ENCODE measurements at places on chromosomes 5 and 9. TPM values are rescaled to one million over a fixed set of nuclear protein-coding genes. Genes with fewer than 3 reads are reported as not detected.

GRCh38 chr5:133514456-133514855, 97.9 kb downstream of the FSTL4 start:
- H3K4me3 ChIP-seq: no peak overlapping the region
- no peaks in the 10 kb centered on the region for H3K36me3 ChIP-seq
- DNase-seq: no peak
- no peak overlapping the region for H3K27ac ChIP-seq
- H3K4me1 ChIP-seq: no peaks in the 10 kb centered on the region

The ADAMTS12 gene
- not detected for total RNA-seq

- no peaks in the 10 kb centered on the region for H3K4me1 ChIP-seq
- peaks cover 2% of the 10 kb centered on the region for H3K27me3 ChIP-seq
- no peak overlapping the region for H3K4me3 ChIP-seq
- no peaks in the 10 kb centered on the region for H3K36me3 ChIP-seq
Observed at GRCh38 chr5:96214442-96215197, 218.4 kb downstream of the PCSK1 start.

GRCh38 chr5:74648835-74649293, 8.3 kb upstream of the ENC1 start:
- H3K4me1 ChIP-seq: peaks cover 2% of the 10 kb centered on the region
- peaks cover 12% of the 10 kb centered on the region for H3K27me3 ChIP-seq
- no peak overlapping the region for H3K4me3 ChIP-seq
- peak; percentile 52 for DNase-seq

- no peaks in the 10 kb centered on the region for H3K4me1 ChIP-seq
- H3K27me3 ChIP-seq: no peaks in the 10 kb centered on the region
- no peak for DNase-seq
- H3K4me3 ChIP-seq: no peak overlapping the region
- H3K36me3 ChIP-seq: no peaks in the 10 kb centered on the region
Observed at GRCh38 chr5:129046151-129046550, 48.4 kb upstream of the ISOC1 start.

DNA sequence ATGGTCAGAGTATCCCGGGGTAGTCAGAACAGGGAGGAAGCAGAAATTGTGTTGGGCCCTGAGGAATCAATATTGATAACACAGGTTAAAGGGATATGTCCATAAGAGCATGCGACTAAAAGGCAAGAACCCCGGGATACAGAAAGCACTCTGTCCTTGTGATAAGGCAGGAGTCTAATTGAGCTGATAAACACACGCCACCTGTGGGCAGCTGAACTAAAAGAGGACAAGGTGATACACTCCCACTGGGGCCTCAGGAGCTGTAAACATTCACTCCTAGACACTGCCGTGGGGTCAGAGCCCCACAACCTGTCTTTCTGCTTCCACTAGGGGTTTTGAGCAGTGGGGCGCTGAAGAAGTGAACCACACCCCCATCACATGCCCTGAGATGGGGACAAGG, 144.7 kb upstream of the MPDZ start:
- H3K4me1 ChIP-seq: no peaks in the 10 kb centered on the region
- no peak overlapping the region for H3K4me3 ChIP-seq
- no peaks in the 10 kb centered on the region for H3K27me3 ChIP-seq
- H3K27ac ChIP-seq: no peak overlapping the region

The GABRA6 gene
- total RNA-seq: not detected

The PCDHA2 gene
- total RNA-seq: not detected

DNA sequence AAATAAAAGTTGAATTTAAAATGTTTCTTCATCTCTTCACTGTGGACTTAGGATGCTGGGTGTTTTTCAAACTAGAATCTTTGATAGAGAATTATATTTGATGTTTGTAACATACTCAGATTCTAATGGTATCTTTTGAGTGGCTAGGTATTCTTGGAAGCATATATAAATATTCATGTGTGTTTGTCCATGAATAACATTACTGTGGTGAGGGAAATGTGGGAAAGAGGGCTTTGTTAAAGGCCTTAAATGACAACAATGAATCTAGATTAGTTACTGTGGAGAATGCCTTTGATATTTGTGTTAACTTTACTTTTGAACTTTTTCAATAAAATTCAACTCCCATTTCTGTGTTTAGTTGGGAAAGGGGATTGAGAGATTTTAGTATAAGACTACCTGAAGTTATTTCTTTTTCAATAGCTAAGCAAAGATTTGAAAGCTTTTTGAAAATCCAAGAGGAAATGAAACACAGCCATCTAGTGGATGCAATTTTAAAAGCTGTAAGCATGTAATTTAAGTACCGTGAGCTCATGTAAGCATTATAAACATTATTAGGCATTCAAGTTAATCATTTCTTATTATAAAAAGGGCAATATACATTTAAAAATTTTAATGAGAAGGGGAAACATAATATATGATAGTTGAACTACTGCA, 69.6 kb downstream of the CCDC171 start:
- no peaks in the 10 kb centered on the region for H3K27me3 ChIP-seq
- H3K27ac ChIP-seq: no peak overlapping the region
- no peak overlapping the region for H3K4me3 ChIP-seq
- H3K4me1 ChIP-seq: no peaks in the 10 kb centered on the region

- H3K27me3 ChIP-seq: no peaks in the 10 kb centered on the region
- no peak for DNase-seq
- no peak overlapping the region for H3K4me3 ChIP-seq
Observed at GRCh38 chr9:101132801-101133200, 104.3 kb downstream of the PLPPR1 start.

The TAF11L10 gene
- total RNA-seq: not detected

The GARIN3 gene
- not detected for total RNA-seq

GRCh38 chr5:127305493-127305892, 14.9 kb downstream of the MEGF10 start:
- no peak overlapping the region for H3K27ac ChIP-seq
- no peak overlapping the region for H3K4me3 ChIP-seq
- H3K4me1 ChIP-seq: no peaks in the 10 kb centered on the region
- H3K36me3 ChIP-seq: no peaks in the 10 kb centered on the region
- peaks cover 15% of the 10 kb centered on the region for H3K27me3 ChIP-seq

DNA sequence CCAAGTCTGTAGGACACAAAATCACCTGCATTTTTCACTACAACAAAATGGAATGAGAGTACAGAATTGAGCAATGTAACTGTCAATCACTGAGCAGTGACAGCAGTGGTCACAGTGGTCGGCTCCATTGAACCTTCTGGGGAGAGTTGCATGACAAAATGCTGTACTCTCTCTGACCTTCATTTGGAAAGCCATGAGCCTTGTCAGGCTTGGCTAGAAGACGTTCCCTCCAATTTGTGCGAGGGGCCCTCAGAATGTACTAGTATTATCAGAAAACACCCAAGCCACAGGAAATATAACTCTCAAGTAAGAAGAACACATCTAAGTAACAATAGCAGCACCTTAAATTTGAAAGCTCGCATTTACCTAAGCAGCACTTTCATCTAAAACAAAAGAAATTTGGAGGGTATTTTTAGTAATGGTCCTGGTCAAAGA, 425.6 kb upstream of the MEF2C start:
- no peak for DNase-seq
- H3K4me3 ChIP-seq: no peak overlapping the region
- no peaks in the 10 kb centered on the region for H3K4me1 ChIP-seq
- no peak overlapping the region for H3K27ac ChIP-seq

The TMEM215 gene
- total RNA-seq: not detected

- no peak overlapping the region for H3K27ac ChIP-seq
- no peak for DNase-seq
- H3K27me3 ChIP-seq: peaks cover 14% of the 10 kb centered on the region
- H3K4me1 ChIP-seq: peaks cover 10% of the 10 kb centered on the region
- H3K36me3 ChIP-seq: no peaks in the 10 kb centered on the region
Observed at GRCh38 chr9:122120316-122121071, 27.4 kb upstream of the TTLL11 start.

DNA sequence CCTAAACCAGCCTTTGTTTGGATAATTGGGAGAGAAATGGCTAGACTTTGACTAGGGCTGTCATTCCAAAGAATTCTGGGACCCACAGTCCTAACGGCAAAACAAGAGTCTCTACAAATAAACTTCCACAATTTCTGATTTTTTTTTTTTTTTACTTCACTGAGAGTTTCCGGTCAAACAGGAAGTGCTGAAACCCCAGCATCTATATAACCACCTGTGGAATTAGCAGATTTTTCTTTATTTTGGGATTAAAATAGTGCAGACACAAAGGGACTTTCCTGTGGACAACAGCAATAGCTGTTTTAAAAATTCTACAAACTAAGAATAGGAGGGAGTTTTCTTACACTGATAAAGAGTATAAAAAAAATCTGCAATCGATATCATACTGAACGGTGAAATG, 157.4 kb downstream of the ARSB start:
- no peak overlapping the region for H3K4me3 ChIP-seq
- H3K4me1 ChIP-seq: no peaks in the 10 kb centered on the region
- H3K36me3 ChIP-seq: peaks cover 6% of the 10 kb centered on the region
- DNase-seq: no peak
- no peaks in the 10 kb centered on the region for H3K27me3 ChIP-seq

DNA sequence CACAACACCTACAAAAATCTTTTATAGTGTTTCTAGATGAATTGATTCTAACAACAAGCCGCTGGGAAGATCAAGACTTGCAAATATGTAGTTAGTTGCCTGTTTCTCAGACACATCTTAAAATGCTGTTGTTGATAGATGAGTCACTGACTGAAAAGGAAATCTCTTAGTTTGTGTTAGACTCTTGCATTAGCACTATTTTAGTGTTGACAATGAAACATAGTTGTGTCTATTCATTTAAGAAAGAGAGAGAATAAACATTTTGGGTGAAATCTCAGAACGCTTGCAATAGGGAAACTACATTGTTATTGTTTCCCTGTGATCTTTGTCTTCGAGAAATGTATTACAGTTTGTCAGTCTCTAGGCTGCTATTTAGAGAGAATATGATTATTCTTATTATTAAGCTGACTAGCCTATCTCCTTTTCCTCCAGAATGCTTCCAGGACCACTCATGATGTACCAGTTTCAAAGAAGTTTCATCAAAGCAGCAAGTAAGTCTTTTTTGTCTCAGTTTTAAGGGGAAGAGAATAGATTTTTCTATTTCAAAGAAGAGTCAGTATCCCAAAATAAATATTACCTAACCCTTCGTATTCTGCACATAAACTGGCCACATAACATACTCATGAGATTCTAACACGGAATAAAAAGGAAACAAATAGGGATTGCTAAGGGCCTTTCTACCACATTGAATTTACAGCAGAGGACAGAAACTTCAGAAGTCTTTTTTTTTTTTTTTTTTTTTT, 285.6 kb downstream of the ARHGAP26 start:
- no peaks in the 10 kb centered on the region for H3K27me3 ChIP-seq
- H3K36me3 ChIP-seq: peaks cover 42% of the 10 kb centered on the region
- H3K4me3 ChIP-seq: no peak overlapping the region
- DNase-seq: no peak

The IGFBPL1 gene
- not detected for total RNA-seq

GRCh38 chr5:114702136-114702535, 340.3 kb downstream of the KCNN2 start:
- no peak overlapping the region for H3K4me3 ChIP-seq
- H3K36me3 ChIP-seq: no peaks in the 10 kb centered on the region
- no peak overlapping the region for H3K27ac ChIP-seq
- no peaks in the 10 kb centered on the region for H3K27me3 ChIP-seq
- H3K4me1 ChIP-seq: no peaks in the 10 kb centered on the region

All from activated CD8-positive, alpha-beta T cell treated with anti-CD3 and anti-CD28 coated beads, Interleukin-2, amount 10 ng/mL, durations not matched to agents 7 days and 5 days (primary cell).